Skin of body (tissue), 3 donors: ENCODE measurements at places on chromosomes 12 and 14.

DNA sequence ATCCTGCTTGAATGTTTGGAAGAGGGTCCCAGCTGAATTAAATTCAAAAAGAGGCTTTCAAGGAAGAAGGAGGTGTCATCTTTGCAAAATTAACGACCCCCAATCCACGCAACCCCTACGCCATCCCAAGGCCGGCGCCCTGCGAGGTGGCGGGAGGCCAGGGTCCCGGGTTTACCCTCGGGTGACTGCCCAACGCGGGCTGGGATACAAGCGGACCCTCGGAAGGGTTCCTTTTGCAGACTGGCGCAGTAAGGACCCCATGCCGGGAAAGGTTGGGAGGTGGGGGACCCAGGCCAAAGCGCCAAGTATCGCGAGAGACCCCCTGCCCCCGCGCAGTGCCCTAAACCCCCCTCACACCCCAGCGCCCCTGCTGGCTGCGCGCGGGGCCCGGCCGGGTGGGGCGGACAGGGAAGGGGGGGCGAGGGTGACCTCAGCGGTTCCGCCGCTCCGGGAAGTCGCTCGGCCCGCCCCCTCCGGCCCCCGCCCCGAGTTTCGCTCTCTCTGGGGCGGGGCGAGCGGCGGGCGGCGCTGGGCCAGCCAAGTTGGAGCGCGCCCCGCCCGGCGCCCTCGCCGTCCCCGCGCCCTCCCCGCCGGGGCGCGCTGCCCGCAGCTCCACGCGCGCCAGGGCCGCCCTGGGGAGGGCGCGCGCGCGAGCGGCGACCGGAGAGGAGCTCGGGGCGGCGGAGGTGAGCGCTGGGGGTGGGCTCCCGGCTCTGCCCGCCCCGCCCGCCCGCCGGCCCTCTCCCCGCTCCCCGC is 708 bp upstream of the ZBTB42 start:
- DNase-seq: peak; percentile 82

DNA sequence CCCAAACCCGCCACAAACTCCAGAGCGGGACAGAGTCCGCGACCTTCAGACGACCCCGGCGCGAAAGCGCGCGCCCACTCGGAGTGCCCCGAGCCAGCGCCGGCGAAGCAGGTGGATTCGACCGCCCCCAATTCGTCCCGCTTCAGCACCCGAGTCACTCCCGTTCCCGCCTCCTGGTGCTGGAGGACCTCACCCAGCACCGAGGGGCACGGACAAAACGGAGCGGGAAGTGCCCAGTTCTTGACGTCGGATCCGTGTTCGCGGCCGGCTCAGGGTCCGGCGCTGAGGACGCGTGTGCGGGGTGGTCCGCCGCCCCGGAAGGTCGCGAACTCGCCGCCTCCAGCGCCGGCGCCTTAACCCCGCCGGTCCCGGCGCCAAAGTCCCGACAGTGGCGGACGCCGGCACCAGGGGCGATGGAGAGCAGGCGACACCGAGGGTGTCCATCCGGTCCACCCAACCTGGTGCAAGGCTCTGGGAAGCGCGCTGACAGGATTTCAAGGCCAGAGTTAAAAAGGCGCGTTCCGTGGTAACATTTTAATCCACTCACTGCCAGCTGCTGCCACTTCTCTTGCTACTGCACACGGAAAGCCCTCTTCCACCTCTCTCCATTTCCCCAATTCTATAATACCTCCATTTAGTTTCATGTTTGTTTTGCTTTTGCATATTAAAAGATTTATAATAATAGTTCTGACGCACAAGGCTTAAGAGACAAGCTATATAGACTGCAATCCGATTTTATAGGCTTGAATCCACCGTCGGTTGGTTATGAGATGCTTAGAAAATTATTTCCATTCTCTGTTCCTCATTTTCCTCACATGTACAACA is 240.0 kb upstream of the CPNE8 start:
- no peak for DNase-seq

GRCh38 chr12:86727160-86727559 is 471.0 kb upstream of the MGAT4C start:
- no peak for DNase-seq

DNA sequence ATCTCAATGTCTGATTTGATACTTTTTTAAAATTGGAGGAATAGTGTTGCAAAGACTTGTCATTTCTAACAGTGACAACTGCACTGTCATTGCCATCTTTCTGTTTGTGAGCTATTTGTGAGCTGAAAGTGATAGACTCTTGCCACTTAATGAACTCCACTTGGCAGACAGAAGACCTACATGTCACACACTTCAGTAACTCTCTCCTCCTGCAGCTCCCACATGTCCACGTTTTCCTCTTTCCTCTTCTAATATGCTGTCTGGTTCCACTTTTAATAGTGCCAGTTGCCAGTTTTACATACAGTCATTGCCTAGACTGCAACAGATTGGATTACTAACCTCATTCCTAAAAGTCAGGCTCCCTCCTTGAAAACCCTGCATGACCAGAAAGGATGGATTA is 121.5 kb downstream of the CAPZA3 start:
- DNase-seq: no peak

DNA sequence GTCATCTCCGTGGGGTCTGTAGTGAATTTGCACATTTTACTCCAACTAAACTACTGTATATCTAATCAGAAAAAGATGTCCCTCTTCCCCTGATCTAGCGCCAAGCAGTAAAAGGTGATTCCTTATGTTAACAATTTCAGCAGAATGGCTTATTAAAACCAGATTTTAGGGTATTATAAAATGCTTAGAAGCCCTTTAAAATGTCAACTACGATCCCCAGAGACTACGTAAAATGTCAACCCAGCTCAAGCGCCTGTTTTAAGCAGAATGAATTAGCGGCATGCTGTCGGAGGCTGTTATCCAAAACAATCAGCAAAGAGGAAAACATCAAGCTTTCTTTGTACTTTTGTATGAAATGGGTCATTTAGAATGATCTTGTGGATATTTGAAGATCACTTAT is 408.9 kb downstream of the SOX5 start:
- DNase-seq: no peak

DNA sequence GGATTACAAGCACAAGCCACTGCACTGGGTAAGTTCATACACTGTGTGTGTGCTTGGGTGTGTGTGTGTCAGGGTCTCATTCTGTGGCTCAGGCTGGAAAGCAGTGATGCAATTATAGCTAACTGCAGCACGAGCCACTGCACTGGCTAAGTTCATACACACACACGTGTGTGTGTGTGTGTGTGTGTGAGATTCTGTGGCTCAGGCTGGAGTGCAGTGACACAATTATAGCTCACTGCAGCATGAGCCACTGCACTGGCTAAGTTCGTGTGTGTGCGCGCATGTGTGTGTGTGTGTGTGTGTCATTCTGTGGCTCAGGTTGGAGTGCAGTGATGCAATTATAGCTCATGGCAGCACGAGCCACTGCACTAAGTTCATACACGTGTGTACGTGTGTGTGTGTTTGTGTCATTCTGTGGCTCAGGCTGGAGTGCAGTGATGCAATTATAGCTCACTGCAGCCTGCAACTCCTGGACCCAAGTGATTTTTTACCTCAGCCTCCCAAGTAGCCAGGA is 85.4 kb downstream of the HECTD1 start:
- DNase-seq: no peak

GRCh38 chr14:87067591-87067990 is 925.4 kb downstream of the GALC start:
- no peak for DNase-seq

GRCh38 chr14:21078726-21079125 is 8.6 kb downstream of the ARHGEF40 start:
- no peak for DNase-seq
